Stimulated activated CD8-positive, alpha-beta memory T cell treated with anti-CD3 and anti-CD28 coated beads, Interleukin-4, amount 100 ng/mL, for 4 hours (primary cell): ENCODE measurements at places on chromosomes 2 and 18.

DNA sequence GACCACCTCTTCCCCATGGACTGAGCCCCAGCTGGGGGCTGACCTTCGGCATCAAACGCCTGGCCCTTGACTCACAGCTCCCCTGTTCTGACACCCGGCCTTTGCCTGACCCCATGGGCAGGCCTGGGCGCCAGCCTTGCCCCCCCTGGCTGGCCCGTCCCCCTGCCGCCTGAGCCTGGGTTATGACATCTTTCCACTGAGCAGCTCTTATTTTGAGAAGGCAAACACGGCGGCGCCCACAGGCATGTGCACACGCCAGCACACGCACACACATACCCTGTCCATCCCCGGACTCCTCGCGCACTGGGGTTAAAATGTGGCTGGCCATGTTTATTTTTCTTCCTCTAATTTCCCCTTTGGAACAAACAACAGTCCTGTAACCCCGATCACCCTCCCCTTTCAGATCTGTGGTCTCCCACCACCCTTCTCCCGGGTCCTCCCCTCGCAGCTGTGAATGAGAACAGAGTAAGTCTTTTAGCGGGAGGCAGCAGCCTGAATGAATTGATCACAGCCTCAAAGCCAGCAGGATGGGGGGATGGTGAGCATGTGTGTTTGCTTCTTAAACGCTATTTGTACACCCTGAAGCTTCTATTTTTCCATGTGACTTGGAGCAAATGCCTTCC lies 11.8 kb upstream of the ATOH8 start:
- no peak for DNase-seq

GRCh38 chr18:11425211-11425610 lies 184.2 kb upstream of the SLC35G4 start:
- no peak for DNase-seq

- DNase-seq, result peak; percentile 12
Measured at GRCh38 chr18:62637807-62638687, 77.3 kb upstream of the PHLPP1 start.

DNA sequence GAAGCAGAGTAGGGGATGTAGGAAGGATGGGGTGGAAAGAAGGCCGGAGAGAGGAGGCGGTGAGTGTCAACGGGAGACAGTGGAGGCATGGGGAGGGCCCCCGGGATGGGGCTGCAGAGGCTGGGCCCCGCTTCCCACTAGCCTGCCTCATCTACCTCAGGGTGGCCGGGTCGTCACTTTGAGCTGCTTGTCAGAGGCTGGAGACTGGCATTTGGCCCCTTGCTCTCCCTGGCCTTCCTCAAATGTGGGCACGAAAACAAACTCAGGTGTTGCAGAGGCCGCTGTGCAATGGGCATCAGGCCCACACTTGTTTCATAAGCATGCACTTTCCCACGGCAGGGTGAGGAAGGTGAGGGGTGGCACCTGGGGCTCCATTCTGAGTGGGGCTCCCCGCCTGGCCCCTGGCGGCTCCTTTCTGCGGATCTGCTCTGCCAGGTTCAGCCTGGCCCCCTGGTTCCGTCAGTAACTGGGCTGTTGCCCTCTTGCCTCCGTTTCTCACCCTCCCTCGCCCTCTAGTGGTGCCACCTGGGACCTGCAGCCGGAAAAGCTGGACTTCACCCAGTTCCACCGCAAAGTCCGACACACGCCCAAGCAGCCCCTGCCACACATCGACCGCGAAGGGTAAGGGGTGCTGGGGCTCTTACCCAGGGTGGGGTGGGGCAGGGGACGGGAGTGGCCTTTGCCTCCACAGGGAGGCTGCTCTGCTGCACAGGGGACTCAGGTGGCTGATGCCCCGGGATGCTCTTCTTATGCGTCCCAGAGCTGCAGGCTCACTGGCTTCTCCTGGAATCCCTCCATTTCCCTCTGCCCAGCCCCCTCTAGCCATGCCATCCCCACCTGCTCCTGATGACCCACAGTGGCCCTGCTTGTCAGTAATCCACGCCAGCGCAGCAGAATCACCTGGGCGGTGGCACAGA lies 125.4 kb downstream of the CTIF start:
- DNase-seq, result peak; percentile 25

GRCh38 chr18:62239475-62239874 lies 52.4 kb downstream of the RELCH start:
- no peak for DNase-seq

- DNase-seq, result no peak
Measured at GRCh38 chr18:62449490-62450104, 73.2 kb upstream of the ZCCHC2 start.

- no peak for DNase-seq
Measured at GRCh38 chr2:138500592-138501424, 762 bp upstream of the SPOPL start.

DNA sequence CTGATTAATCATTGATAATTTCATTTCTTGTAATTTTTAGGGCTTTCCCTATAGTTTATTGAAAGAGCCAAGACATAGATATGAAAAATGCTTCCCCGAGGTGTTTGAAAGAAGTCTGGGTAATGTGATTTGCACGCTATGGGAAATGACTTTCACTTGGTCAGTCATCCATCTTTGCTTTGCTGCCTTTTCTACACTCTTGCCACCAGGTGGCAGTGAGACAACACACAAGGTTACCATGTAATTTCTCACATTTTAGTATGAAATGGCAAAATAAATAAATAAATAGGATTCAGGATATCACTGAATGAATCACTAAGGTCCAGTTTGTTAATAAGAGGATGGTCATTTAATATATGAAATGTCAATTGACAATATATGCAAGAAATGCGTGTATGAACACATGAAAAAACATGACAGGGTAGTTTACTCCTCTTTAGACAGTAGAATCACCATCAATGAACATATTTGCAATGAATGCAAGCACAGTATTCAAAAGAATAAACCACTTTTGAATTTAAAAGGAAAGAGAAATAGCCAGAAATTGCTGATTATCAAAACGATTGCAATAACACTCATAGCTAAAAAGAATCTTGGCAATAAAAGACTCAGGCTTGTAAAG lies 52.2 kb upstream of the KCNH7 start:
- no peak for DNase-seq

DNA sequence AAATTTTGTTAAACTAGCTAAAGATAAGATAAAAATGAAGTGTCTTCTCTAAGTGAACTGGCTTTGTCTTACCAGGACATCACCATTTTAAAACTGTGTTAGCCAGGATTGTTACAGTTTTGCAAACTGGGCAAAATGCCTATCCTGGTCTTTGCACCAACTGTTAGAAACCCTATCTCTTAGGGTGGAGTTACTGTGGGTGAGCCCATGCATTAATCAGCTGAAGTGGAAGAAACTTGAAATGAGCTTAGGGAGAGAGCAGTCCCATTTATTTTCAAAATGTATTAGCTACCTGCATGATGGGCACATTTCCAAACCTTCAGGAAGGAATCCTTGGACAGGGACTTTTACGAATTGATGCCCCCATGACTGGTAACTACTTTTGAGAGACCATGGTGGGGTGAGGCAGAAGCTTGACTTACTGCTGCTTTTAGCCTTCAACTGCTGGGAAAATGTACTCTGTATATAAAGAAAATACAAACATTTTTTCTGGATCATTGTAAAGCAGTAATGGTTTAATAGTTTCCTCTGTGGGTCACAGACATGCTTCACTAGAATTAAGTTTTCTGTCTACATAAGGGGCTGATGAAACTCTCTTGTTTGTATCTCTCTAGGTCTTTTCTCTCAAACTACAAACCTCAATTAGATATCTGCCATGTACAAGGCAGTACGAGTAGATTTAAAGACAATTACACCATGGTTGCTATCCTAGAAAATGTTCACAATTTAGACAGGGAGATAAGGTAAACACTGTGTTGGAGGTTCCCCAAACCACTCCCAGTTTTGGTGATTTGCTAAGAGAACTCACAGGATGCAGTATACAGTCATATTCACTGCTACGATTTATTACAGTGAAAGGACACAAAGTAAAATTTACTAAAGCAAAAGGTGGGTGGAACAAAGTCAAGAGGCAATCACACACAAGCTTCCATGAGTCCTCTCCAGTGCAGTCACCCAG lies 321.4 kb upstream of the MMADHC start:
- DNase-seq, result no peak

- no peak for DNase-seq
Measured at GRCh38 chr18:7584646-7585275, 17.6 kb downstream of the PTPRM start.

GRCh38 chr18:23550898-23551297 lies 35.4 kb downstream of the NPC1 start:
- no peak for DNase-seq

GRCh38 chr2:42877511-42877910 lies 85.1 kb upstream of the HAAO start:
- no peak for DNase-seq

DNA sequence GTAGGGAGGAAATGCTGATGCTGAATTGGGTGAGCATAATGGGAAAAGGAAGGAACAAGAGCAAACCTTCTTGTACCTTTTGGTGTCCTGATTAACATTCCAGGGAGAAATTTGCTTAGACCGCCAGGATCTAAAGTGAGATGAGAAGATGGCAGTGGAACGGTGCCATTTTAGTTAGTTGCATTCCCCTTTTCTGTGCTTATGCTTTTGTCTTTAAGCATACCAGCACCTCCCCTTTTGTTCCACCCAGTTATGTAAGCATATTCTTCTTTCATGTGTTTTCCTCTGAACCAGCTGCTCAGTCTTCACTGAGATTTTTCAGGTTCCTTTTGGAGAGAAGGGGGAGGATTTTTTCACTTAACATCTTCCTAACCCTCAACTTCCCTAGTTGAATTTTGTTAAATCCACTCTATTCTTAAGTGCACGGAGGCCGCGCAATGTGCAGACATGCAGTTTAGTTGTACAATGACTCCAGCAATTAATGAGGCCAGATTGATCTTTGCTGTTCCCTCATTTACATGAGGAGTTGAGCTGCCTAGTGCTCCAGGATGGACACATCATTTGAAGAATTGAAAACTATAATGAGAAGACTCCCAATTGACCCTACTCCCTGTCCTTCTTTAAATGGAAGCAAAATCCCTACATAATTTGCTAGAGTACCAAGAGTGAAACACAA lies 73.9 kb downstream of the MAP4K4 start:
- no peak for DNase-seq

DNA sequence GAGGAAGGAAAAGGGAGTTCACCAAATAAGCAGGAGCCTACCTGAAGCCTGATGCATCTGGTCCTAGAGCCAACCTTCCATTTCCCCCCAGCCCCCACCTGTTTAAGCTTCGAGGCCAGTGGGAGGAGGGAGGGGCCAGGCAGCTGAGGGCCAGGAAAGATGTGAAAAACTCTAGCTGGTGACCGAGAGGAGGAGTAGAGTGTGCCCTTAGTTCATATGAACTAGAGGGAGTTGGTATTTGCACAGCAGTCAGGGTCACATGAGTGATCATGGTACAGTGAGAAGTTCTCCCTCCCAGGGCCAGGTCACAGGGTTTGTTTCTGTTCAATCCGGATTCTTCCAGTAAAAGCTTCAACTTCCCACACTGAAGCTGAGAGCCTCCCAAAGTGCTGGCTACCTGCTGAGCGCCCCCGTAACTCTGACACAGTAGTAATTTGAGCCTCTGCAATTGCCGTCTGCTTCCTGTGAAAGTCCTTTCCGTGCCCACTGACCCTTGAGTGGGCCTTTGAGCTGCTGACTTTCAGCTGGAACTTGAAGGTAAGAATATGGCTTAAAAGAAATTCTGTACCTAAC lies at the start of gene SULT1C2:
Gene SULT1C2, plus strand, starts transcription at position 362 of the 573 bp plus-strand sequence. CDS start 4,773 bp downstream, outside the sequence.
- DNase-seq, result no peak

- DNase-seq, result no peak
Measured at GRCh38 chr18:32759611-32760167, 13.1 kb downstream of the KLHL14 start.

DNA sequence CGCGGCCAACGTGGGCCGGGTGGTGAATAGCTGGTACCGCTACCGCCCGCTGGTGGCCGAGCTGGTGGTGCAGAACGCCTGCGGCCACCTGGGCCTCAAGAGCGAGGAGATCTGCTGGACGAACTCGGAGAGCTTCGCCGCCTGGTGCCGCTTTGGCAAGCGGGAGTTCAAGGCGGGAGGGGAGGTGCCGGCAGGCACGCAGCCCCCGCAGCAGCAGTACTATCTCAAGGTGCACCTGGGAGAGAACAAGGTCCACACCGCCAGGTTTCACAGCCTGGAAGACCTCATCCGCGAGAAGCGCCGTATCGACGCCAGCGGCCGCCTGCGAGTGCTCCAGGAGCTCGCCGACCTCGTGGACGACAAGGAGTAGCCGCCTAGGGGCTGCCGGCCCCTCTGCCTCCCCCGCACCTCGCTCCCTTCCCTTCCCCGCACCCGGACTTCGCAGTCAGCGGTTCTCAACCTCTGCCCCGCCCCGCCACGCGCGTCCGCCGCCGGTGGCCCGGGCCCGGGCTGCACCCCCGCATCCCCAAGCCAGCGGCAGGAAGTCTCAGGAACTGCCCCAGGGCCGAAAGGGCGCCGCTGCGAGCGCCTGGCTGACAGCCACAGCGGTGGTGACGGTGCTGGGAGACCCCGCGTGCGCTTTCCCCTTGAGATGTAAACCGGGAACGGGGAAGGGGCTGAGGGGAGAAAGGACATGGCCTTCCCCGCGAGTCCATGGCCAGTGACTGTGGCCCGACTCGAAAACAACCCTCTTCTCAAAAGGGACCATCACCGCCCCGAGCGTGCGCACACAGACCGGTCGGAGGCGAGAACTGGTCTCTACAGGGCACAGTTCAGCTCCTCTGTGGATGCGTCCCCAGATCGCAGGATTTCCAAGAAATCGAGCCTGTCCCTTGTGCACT lies 2.2 kb downstream of the LRATD1 start:
- DNase-seq, result no peak

- no peak for DNase-seq
Measured at GRCh38 chr2:55112229-55113031, 62.2 kb upstream of the RTN4 start.

GRCh38 chr18:25132786-25133496 lies 219.0 kb downstream of the ZNF521 start:
- no peak for DNase-seq

DNA sequence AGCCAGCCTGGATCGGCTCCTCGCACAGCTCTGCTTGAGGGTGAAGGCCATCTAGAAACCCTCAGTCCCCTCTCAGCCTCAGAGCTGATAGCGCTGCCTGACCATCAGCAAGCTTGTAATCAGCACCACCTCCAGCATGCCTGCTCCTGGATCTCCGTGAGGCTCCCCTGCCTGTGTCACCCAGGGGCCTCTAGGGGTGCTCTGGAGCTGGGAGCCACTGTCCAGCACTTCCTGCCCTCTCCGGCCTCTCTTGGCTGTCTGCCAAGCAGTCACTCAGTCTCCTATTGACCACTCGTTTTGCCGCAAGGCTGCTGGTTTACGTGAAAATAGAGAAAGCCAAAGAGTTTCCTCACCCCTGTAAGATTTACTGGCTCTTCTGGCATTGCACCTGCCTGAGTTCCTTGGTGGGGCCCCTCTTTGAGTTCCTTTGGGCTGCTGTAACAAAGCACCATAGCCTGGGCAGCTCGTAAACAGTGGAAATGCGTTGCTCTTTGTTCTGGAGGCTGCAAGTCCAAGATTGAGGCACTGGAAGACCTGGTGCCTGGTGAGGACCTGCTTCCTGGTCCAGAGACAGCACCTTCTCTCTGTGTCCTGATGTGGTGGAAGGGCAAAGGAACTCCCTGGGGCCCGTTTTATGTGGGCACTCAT lies 17.9 kb downstream of the CAPN10 start:
- no peak for DNase-seq
